ENCODE measurements at places on chromosomes 3 and 15. TPM values are rescaled to one million over a fixed set of nuclear protein-coding genes. Genes with fewer than 3 reads are reported as not detected.

TEX55 gene
- total RNA-seq, result not detected

CCDC13 gene
- 0.69 TPM for total RNA-seq

FANCI gene
- total RNA-seq, result 29.5 TPM

OR5K2 gene
- total RNA-seq, result not detected

TUSC7 gene
- total RNA-seq, result not detected

LRRC31 gene
- total RNA-seq, result not detected

SEMA6D gene
- 13.9 TPM for total RNA-seq

ZNF639 gene
- total RNA-seq, result 36.9 TPM

GRCh38 chr3:127383656-127384179, 95.9 kb upstream of the PRR20G start:
- no peak for DNase-seq

DNA sequence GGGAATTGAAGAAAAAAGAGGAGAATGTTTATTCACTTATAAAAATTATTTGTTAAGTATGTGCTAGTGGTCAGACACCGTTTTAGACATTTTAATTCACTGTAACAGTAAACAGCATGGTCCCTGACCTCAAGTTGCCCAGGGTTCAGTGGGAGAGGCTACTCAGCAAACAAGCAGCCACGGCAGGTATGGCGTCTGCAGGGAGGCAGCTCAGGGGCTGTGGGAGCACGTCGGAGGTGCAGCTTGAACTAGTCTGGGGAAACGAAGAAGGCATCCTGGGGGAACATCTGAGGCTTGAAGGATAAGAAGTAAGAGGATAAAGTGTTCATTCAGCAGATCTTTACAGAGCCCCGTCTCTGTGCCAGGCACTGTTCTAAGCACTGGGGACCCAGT, 66.0 kb downstream of the CRTC3 start:
- DNase-seq, result no peak

- DNase-seq, result no peak
Measured at GRCh38 chr3:57279685-57280084, 12.8 kb downstream of the ASB14 start.

- peak; percentile 83 for DNase-seq
Measured at GRCh38 chr3:123168122-123168521, 33.6 kb upstream of the SEC22A start.

DNA sequence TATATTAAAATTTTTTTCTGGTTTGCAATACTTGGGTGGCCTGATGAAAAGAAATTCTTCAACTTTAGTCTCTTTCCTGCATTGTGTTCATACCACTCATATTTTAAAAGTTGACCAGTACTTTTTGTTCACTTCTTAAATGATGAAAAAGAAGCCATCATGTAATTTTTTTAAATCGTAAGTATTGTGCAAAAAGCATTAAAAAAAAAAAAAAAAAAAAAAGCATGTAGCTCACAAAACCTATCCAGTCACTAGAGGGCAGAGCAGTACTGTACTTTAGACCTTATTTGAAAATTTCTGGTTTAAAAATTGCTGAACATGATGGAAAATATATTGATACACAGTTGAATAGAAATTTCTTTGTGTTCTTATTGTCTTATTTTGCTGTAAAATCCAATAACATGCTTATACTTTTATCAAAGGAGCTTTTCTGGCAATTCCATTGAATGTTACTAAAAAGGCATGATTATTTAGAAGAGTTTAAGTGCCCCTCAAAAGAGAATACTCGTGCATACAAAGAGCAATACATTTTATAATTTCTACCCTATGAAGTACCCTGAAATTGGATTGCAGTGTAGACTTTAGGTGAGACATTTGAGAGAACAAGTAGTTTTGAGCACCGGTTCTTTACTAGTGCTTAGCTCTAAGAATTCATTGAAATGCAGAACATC, 137.7 kb downstream of the BBX start:
- DNase-seq, result no peak

DNA sequence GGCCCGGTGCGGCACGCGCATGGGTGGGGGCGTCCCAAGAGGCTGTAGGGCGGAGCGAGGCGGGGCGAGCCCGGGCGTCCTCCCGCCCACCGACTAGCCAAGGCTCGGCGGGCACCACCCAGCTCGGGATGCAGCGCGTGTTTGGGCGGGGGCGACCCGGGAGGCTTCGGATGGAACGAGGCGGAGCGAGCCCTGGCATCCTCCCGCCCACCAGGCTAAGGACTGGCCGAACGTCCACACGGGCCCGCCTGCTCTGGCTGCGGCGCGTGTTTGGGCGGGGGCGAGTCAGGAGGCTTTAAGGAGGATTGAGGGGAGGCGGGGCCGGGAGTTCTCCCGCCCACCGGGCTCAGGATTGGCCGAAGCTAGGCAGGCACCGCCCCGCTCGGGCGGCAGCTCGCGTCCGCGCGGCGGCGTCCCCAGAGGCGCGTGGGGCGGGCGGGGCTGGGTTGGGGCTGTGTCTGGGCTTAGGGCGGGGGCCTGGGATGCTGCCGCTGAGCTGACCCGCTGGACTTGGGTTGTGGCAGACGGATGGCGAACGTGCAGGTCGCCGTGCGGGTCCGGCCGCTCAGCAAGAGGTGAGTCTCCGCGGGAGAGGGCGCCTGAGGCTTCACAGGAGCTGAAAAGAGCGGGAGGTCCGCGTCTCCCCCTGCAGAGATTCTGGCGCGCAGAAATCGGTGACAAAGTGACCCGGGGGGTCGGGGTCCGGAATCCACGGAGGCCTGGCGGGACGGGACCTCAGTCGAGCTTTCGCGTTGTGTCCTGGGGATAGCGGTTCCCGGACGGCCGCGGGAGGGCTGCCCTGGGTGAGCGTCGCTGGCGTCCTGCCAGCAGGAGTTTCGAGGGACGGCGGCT, at the start of gene STARD9:
TSS of gene STARD9 (plus strand) at position 419 of the 852 bp plus-strand sequence. CDS start at position 529, 110 bp downstream.
- peak; percentile 98 for DNase-seq

DNA sequence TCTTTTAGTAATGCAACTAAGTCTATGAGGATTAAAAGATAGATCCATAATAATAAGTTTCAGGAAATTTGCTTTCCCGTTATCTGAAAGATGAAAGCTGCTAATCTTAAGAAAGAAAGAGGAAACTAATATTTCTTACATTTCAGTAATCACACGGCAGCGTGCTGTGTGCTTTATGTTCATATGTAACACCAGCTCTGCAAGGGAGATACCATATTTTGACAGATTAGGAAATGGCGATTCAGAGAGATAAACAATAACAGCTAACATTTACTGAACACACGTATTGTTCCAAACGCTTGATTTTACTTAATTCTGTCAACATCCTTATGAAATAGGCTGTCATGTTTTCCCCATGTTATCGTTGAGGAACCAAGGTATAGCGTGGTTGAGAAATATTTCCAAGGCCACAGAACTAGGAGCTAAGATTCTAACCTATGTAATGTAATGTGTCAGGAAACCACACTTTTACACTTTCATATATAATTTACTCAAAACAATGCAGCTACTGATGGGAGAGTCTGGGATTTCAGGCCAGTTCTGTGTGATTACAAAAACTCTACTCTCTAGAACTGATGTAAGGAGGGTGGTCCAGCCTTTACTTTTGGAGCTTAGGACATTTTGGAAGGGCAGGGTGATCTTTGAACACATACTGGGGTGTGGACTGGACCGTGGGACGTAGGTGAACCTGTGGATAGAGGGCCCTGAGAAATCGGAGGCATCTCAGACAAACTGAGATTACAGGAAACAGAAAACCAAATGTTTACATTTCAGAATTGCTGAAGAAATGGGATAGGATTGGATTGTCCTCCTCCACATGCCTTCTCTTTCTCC, 100.6 kb downstream of the IL1RAP start:
- DNase-seq, result no peak

DNA sequence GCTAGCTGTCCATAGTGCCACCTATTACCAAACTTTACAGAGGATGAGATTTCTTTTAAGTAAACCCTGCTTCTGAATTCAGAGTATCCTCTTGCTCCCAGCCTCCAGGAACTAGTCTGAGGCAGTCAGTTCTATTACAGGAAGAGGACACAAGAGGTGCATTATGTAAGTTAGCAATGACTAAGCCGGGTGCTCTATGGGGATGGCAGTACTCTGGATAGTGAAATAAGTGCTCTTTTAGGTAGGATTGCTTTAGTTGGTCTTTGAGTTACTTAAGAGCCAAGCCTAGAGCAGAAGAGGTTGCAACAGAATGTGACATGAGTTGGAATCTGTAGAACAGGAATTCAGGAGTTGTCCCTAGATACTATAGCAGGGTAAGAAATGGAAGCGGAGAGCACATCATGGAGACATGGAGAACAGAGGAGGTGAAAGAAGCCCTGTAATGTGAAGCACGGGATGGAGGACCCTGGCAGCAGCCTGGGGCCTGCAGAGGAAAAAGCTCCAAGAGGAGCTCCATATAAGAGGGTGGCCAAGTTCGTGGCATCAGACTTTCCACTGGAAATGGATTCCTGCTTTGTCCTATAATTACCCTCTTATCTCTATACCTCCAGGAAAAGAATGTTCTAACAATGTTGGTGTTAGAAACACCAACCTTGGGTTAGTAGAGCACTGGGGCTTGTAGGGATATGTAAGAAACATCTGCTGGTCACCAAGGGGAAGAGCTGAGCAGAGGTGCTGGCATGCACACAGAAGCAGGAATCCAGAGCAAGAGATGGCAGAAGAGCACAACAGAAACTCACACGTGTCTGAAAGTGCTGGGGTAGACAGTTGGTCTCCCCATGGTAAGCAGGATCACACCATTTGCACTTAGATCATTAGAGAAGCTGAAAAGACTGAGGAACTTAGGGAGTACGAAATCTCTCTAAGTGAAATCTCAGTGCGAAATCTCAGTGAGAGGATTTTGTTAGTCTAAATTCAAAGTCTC, 851.1 kb downstream of the FHIT start:
- no peak for DNase-seq

DNA sequence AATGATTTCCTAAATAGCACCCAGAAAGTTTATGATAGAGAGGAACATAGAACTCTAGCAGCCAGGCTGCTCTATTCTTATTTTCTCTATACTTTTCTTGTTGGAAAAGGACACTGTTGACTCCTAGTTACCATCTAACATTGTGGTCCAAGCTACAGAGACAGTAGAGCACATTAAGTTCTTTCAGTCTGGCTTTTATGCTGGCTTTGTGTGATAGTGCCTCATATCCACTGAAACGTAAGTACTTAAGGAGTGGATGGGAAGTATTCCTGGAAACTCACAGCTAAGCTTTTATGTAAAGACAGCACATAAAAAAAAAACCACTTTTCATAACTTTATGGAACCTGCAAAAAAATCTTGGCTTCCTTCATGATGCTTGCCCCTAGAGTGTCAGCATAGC, 480.1 kb upstream of the TPRG1 start:
- DNase-seq, result no peak

DNA sequence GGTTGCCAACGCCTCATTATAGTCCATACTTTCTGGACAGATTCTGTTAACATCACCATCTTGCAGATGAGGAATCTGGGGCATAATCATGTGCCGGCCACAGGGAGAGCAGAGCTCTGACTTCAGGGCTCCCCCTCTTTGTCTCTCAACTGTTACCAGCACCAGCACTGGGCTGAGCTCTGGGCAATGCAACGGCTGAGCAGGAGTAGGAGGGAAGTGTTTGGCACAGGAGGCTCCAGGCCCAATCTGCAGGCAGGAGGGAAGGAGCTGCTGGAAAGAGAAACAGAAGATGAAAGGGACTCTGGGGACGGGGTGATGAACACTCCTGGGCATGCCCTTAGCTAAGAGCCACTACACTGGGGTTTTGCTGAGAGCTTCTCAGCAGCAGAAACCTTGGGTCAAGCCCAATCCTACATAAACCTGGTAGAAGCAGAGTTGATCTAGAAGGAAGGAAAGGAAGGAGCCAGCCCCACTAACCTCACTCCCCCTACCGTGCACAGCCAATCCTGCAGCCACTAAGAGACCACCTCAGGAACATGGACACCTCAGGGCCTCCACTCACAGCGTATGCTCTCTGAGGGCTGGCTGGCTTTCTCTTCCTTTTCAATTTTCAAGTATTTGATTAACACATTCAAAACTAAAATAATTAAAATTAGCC, 73.1 kb upstream of the SPATA12 start:
- DNase-seq, result no peak

GRCh38 chr3:133883641-133884040, 12.0 kb downstream of the RAB6B start:
- no peak for DNase-seq

DNA sequence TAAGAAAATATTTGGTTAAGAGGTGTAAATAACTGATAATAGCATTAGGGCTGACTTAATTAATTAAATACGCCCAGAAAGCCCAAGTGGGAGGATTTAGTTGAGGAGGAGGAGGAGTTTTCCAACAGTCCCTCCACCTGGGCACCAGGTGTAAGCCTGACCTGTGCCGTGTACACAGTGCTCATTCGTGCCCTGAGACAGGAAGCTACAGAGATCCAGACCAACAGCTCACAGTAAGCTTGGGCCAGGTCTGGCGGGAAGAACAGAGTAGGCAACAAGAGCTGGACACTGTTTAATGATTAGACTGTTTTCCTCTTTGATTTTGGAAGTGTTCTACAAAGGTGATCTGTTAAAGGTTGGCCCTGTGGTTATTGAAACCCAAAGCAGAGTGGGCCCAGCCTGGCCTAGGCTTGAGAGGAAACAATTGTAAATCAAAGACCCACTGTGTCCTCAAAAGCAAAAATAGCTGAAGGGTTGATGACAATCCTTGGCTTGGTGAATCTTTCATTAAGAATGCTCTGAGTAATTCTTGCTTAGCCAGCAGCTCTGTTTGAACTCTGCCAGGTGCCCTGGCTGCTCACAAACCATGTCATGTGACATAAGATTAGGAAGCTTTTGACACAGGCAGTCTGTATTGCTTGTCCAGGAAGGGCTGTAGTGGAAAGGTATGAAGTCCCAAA, 13.8 kb downstream of the SQOR start:
- no peak for DNase-seq

DNA sequence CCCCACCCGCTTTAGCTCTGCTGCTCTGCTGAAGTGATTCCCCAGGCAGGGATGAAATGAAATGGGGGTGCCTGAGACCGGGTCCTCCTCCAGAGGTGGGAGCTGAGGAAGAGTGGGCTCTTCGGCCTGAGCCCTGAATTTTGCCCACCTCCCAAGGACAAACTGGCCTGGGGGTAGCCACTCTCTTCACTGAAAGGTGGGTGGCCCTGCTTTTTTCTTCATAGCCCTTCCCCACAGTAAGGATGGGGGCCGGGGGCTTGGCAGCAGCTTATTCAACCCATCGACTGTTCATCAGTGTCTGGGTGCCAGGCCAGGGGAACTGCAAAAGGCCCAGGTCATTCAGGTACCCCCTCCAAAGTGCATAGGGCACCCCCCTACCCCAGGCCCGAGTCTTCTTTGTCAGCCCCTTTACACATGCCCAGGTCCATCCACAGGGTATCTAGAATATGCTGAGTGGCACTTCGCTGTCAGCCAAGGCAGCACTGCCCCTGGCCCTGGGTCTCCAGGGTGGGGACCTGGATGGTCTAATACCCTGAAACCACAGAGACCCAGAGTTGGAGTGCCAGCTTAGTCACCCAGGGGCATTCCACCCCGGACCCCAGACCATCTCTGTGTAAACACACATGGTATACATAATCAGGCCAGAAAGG, 7.9 kb downstream of the SCN5A start:
- DNase-seq, result no peak

- no peak for DNase-seq
Measured at GRCh38 chr3:72655131-72655551, 193.1 kb downstream of the SHQ1 start.

GRCh38 chr15:59473226-59473625, 35.2 kb downstream of the FAM81A start:
- no peak for DNase-seq

All from skin of body (tissue), 3 donors.